Common myeloid progenitor, CD34-positive (primary cell): ENCODE measurements at places on chromosomes 12 and 14.

DNA sequence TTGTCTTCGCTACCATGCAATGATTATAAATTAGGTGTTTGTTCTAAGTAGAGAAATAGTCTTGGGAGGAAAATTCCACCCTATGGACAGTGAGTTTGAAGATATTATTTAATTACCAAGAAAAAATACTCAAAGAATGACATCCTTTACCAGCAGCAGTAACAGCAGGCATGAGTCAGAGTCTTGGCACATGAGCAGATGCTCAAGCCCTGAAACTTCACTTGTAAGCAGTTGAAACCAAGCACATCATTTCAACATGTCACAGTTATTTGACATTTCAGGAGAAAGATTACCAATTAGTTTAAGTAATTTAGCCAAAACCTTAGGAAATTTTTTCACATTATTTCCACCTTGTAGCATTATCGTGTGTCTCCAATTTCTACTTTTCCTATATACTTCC lies 99.2 kb downstream of the C12orf50 start:
- no peak for DNase-seq

GRCh38 chr12:105573574-105573973 lies 243.1 kb downstream of the C12orf75 start:
- no peak for DNase-seq

GRCh38 chr14:98840091-98840490 lies 431.9 kb downstream of the BCL11B start:
- DNase-seq: no peak

GRCh38 chr12:76685246-76685678 lies 78.7 kb upstream of the ZDHHC17 start:
- no peak for DNase-seq

DNA sequence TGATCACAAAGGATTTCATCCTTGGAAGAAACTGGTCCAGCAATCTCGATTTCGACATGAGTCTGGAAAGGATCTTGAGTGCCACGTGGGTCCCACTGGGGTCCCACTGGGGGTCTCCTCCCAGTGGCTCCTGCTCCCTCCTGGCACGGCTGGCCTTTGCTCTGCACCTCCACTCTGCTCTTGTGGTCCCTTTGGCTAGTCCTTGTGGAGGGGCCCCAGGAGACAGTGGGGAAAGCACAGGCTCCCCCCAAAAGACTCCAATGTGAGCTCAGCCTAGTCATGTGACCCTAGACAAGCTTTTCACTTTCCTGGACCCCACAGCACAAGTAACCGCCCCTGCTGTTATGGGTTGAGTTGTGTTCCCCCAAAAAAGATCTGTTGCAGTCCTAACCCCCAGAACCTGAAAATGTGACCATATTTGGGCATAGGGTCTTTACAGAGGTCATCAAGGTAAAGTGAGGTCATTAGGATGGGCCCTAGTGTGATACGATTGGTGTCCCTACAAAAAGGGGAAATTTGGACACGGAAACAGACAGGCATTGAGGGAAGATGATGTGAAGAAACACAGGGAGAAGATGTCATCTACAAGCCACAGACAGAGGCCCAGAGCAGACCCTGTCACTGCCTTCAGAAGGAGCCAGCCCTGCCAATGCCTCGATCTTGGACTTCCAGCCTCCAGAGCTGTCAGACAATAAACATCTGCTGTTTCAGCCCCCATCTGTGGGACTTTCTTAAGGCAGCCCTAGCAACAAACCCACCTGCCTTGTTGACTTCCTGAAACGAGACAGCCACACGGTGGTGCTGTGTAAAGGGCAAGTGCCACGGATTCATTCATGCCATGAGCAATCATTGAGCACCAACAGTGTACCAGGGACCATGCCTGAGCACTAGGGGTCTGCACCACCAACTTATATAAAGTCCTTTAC lies 23.8 kb upstream of the PPP2R5C start:
- DNase-seq: peak; percentile 56
